H1 (cell line): ENCODE measurements at places on chromosomes 12 and 14. TPM values are rescaled to one million over a fixed set of nuclear protein-coding genes. Genes with fewer than 3 reads are reported as not detected.
A peak's percentile ranks its signal among the peaks of the same experiment; 100 is the strongest.

DNA sequence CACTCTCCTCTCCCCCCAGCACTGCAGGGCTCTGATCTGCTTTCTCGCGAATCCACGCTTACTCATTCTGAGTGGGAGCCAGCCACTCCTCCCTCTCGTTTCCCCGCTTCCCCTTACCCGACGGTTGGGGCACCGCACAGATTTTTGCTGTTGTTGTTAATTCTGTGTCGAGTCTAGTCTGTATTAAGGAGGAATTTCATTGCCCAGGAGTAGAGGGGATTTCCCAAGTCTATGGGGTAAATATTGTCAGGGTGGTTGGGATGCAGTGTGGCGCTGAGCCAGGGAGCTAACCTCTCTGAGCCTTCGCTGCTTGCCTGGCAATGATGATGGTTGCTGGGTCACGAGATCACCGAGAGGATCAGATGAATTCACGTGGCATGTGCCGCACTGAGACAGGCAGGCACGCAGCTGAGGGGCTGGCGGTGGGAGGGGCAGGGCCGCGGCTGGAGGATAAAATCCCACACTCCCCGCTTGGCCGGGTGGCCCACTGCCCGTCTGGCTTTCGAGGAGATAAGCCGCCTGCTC lies 18.5 kb downstream of the NCOR2 start:
- DNase-seq, result no peak

DNA sequence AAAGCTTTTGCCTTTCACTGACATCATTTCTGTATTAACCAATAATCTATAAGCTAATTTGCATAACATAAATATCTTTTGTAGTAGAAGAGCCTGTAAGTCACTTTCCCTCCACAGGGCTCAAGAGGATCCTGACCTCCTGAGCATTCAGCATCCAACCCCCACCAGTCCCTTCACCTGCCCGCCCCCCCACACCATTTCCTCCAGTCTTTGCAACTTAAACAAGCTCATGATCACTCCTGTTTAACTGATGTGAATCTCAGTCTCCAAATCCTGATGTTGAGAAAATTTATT lies 12.0 kb upstream of the CRY1 start:
- DNase-seq, result no peak

DNA sequence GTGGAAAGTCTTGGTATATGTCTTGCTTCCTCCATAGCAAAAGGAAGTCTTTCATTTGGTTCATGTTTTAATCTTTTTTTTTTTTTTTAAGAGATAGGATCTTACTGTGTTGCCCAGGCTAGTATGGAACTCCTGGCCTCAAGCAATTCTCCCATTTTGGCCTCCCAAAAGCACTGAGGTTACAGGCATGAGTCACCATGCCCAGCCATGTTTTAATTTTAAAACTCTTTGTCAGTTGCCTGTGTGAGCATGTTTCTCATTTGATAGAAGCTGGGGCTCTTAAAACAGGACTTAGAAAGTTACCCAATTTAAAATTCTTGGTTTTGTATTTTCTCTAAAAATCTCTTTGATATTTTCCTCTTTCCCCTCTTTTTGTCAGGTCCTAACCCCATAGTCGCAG lies 45.0 kb upstream of the REP15 start:
- DNase-seq, result no peak

Gene HOXC6
- total RNA-seq, result not detected in 2 replicates

DNA sequence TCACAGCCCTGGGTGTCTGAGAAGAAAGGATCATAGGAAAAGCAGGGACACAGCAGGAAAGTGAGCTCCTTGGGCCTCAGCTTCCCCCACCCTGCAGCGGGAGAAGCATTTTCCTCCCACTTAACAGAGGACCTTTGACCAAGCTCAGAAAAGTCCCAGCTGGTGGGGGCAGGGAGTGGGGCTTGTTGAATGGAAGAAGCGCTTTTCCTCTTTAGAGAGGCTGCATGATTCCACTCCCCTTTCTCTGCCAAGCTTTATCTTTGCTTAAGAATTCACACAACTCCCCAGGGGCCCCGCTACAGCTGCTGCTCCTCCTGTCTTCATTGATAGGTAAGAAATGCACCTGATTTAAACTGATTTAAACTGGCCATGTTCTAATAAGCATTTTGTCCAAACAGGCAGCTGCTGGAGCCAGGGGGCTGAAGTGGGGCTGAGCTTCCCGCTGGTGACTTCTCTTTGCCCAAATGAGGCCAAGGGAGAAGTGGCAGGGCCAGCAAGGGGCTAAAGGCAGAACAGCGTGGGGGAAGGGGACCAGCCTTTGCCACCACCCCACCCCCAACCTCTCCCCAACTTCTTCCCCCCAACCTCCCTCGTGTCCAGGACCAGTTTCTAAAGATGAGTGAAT lies 1.7 kb upstream of the PAPLN start:
- DNase-seq, result peak; percentile 70

- DNase-seq, result no peak
These were observed 194.6 kb upstream of the FSCB start for GRCh38 chr14:44701563-44702263.

GRCh38 chr14:51977075-51977474 lies 12.3 kb upstream of the RTRAF start:
- DNase-seq, result no peak

Gene PAN2
- 30.5 and 36.7 TPM in 2 replicates for total RNA-seq

DNA sequence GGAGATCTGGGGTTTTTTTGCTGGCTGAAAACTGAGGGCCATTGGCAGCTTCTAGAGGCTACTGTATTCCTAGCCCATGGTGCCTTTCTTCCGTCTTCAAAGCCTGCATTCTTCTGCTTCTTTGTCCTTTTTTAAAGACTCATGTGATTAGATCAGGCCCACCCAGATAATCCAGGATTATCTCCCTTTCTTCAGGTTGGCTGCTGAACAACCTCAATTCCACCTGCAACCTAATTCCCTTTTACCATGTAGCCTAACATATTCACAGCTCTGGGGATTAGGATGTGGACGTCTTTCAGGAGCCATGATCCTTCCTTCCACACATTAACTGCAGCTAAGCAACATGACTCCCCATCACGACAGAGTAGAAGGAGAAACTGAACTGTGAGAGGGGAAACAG lies 985.5 kb downstream of the DIO2 start:
- no peak for DNase-seq

- DNase-seq, result no peak
These were observed 181.0 kb upstream of the RGS6 start for GRCh38 chr14:71751264-71751663.

Gene DPF3
- 0.08 and 0.19 TPM in 2 replicates for total RNA-seq

GRCh38 chr14:69464829-69465228 lies 19.7 kb upstream of the PLEKHD1 start:
- no peak for DNase-seq

DNA sequence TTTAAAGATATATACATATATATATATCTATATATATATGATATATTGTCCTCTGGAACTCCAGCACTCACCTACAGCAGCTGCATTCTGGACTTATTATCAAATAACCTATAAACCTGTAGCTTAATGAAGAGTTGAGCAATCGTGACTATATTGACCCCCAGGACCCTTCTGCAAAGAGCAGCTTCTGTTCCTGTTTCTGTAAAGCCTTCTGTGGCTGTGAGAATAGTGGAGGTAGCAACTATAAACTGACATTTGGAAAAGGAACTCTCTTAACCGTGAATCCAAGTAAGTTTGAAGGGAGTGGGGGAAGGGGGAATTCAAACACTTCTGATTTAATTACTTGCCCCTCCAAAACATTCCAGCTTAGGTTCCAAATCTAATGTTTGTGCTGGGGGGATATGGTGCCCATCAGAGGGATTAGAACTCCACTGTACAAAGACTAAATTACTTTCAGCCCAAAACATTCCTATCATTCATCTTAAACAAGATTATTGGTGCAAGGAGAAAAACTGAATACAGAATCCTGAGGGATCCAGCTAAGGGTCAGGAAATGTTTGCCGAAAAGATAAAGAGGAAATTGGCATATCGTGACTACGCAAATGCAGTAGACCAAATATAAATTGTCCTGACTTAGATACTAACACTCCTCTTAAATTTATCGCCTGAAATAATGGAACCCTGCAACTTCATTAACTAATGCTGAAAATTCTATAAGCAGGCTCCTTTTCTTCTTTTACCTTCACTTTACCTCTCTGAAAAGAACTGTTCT lies 106.1 kb downstream of the DAD1 start:
- no peak for DNase-seq

DNA sequence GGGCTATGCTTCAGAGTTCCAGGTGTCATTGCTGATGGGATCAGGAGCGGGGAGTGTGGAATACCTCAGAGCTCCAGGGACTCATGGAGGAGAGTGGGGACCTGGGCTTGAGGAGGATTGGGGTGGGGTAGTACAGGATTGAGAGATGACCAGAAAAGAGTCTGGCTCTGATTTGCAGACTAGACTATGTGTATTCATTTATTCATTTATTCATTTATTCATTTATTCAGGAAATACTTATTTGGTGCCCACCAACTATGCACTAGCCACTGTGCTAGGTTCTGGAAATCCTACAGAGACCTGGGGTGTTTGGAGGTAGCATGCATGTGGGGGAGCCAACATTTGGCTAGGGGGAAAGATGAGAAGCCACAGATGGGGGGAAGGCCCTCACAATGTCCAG lies 871 bp upstream of the KRT83 start:
- no peak for DNase-seq

Gene FAM186B
- 0.21 and 0.73 TPM in 2 replicates for total RNA-seq

DNA sequence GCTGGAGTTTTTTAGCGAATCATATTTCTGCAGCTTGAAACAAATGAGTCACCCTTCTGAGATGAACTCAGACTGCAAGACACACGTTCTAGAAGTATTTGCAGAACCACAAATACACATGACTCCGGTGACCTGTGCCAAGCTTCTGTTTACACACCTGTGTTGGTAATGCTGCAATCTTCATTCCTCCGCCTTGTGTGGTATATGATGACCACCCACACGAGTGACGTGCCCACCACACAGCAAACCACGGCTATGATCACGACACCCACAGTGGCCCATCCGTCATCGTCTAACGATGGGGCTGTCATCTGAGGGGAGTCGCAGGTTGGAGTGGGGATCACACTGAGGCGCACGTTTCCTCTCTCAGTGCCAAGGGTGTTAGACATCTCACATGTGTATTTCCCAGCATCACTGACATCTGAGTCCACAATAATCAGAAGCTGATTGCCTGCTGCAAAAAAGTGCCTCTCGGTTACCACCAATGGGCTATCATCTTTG lies 43.0 kb downstream of the LRIG3 start:
- DNase-seq, result no peak

DNA sequence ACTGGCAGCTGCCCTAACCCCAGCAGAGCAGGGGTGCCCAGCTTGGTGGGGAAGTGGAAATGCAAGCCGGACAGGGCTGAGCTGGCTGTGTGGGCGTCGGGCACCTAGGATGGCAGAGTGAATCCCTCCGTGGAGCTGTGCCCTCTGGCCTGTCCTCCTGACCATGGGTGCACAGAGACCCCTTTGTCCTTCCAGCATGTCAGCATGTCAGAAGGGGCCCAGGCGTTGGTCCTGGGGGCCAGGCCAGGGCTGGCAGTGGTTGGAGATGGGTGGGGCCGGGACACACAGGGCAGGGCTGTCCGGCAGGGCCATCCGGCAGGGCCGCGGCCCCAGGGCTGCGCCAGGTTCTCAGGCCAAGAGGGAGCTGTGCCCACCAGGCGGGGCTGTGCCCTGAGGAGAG lies 8.8 kb upstream of the TEX22 start:
- DNase-seq, result no peak

GRCh38 chr12:101764051-101764792 lies 25.0 kb upstream of the SYCP3 start:
- DNase-seq, result no peak

- no peak for DNase-seq
These were observed 212.0 kb downstream of the PTPRO start for GRCh38 chr12:15534322-15534721.

DNA sequence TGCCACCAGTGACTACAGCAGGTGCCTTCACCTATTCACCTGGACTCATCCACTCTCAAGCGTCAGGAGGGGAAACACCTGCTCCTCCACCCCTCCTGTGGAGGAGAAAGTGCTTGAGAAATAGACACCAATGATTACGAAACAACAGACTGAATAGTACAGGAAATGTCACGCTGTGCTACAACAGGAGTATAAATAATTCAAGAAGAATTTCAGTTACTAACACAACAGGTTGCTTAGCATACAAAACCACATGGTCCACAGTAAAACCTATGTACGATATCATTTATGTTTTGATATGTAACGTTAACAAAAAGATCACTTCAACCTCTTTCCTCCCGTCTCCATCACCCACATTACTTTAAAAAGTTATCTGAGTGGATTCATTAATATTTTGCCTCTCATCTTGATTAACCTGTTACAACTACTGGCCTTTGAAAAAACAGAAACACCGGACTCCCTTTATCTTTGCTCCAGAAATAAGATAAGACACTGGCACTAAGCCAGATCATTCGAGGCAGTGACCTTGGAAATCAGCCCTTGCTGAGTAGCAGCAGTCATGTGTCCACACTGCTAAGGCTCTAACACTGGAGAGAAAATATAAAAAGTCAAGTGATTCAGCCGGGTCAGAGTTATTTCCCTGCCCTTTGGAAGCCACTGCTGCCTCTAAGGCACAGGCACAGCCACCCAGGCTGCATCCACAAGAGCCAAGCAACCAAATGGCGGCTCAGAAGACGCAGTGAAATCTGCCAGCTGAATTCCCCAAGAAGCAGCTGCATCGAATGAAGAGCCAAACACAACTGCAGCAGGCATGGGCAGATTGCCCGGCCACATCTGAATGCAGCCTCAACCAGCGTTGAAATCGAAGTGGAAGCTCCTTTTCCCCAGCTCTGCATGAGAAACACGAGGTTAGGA lies 40.9 kb downstream of the NT5DC3 start:
- no peak for DNase-seq

DNA sequence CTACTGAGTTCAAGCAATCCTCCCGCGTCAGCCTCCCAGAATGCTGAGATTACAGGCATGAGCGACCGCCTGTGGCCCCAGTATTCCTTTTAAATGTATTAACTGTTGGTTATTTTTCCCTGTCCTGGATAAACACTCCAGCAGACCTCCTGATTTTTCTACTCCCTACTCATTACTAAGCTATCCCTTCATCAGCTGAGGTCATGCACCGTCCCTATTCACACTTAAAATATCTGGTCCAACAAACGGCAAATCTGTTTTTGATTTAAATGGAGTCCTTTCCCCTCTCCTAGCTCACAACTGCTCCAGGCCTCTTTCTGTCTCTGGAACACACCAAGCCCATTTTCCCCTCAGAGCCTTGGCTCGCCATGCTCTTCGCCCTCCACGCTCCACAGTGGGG lies 1003.3 kb upstream of the TMEM132C start:
- DNase-seq, result no peak

GRCh38 chr14:54108481-54109471 lies 152.2 kb upstream of the BMP4 start:
- DNase-seq, result no peak

Gene CCDC175
- total RNA-seq, result 0.19 TPM in 1 of 2 replicates, not detected in the other

- no peak for DNase-seq
These were observed 6.2 kb upstream of the ZDHHC17 start for GRCh38 chr12:76757694-76758093.

GRCh38 chr12:61536117-61536516 lies 724.1 kb upstream of the USP15 start:
- DNase-seq, result no peak

- no peak for DNase-seq
These were observed 194.5 kb downstream of the DPF3 start for GRCh38 chr14:72699443-72699842.

Gene RPL10L
- total RNA-seq, result not detected in 2 replicates

Gene RPS6KL1
- total RNA-seq, result 11.3 and 13.8 TPM in 2 replicates
